Hepatocyte (in vitro differentiated cells): ENCODE measurements at places on chromosomes 5 and 9.

GRCh38 chr9:76359365-76359764 lies 34.9 kb downstream of the RFK start:
- DNase-seq, result no peak

GRCh38 chr5:135124128-135124527 lies 90.1 kb upstream of the PITX1 start:
- no peak for DNase-seq

DNA sequence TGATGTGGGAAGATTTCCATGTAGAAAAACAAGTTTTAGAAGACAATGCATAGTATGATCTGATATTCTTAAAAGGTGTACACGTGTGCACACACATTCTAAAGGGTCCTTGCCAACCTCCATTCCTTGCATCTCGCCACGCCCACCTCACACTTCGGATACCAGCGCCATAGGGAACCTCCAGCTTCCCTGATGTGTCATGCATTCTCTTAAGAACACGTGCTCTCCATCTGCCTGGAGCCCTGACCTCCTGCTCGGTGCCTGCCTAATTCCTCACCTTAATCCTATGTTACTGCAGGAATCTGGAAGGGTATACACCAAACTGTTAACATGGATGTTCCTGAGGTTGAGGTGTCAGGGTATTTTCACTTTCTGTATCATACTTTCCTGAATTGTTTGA lies 63.1 kb downstream of the PTCD2 start:
- no peak for DNase-seq

DNA sequence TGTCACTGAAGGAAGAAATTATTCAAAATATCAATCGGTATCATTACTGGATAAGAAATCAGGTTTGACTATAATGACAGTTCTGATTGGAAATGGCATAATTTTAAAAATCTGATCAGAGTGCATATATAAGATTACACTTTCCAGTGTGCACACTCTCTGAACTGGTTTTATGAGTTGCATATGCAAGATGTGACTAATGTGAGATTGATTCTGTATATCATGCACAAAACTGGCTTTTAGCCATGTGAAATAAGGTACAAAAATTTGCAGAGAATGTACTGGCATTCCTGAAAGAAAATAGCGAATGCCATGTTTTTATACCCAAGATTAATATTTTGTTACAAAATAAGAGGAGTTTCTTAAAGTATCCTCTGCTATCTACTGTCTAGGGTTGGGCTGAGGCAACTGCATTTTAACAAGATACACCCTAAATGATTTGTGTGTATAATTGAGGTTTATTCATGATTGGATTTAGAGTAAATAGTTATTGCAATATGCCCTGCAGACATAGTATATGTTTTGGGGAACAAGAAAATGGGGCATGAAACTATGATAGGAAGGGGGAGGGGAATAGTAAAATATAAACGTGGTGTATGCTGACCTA lies 70.7 kb downstream of the LNPEP start:
- no peak for DNase-seq

DNA sequence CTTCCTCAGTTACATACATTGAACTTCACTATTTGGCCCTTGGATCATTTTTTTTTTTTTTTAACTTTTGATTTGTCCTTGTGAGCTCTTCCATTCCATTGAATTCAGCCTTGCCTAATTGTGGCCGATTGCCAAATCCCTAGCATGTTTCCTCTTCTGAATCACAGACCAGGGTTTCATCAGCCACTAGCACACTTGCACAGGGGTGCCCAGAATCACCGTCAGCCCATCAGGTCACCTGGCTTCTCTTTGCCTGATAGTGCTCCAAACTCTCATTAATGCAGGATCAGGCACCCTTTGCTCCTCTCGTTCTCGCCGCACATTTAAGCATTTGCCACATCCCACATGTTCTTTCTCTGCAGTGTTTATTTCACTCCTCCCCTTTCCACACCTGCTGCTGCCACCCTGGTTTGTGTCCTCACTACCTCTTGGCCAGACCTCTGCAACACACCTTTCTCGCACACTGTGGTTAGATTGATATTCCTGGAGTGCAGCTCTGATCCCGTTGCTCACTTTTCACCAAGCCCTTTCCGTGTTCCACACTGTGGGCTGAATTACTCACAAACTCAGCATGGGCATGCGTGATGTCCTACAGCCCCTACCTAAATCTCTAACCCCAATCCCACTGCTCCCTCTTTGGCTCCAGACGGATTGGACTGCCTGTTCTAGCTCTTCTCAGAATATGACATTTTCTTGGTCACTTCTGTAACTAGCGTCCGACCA lies 9.8 kb downstream of the PIK3R1 start:
- DNase-seq, result peak; percentile 42

- DNase-seq, result no peak
Measured at GRCh38 chr9:69805962-69806515, 14.6 kb upstream of the CFAP95 start.

DNA sequence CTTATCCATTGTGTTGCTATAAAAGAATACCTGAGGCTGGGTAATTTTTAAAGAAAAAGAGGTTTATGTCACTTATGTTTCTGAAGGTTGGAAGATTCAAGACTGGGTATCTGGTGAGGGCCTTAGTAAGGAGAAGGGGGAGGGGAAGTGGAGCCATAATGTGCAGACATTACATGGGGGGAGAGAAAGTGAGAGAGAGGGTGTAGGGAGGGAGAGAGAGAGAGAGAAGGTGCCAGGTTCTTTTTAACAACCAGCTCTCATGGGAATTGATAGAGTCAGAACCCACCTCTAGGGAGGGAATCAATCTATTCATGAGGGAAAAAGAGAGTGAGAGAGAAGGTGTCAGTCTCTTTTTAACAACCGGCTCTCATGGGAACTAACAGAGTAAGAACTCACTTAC lies 29.5 kb downstream of the SPEF2 start:
- no peak for DNase-seq

DNA sequence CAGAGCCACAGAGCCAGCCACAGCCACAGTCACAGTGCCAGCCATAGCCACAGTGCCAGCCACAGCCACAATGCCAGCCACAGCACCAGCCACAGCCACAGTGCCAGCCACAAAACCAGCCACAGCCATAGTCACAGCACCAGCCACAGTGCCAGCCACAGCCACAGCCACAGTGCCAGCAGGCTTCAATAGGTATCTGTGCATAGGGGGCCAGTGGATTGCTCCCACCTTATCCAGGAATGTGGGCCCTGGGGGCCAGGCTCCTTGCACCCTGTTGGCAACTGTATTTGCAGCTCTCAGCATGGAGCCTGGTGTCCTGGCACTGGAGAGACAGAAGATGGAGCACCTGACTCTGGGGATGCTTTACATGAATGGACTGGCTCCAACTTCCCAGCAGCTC lies 111.7 kb upstream of the IRX2 start:
- DNase-seq, result no peak

GRCh38 chr9:91481972-91482371 lies 58.3 kb upstream of the NFIL3 start:
- no peak for DNase-seq

DNA sequence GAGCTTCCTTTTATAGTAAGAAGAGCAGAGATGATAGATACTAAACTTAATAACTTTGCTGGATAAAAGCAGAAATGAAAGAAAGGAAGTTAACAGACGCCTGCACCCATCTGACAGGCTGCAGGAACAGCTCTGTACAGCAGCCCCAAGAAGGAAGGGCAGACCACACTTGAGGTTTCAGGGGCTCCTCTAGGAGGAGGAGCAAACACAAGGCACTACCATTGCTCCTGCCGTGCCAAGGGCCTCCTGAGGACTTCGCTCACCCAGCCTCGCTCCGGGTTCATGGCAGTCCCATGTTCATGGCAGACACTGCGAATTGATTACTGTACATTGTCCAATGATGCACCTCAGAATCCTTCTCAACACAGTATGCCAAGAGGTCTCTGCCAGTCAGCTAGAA lies 85.1 kb downstream of the AMBP start:
- no peak for DNase-seq

- DNase-seq, result no peak
Measured at GRCh38 chr9:70566751-70567150, 152.3 kb upstream of the KLF9 start.

DNA sequence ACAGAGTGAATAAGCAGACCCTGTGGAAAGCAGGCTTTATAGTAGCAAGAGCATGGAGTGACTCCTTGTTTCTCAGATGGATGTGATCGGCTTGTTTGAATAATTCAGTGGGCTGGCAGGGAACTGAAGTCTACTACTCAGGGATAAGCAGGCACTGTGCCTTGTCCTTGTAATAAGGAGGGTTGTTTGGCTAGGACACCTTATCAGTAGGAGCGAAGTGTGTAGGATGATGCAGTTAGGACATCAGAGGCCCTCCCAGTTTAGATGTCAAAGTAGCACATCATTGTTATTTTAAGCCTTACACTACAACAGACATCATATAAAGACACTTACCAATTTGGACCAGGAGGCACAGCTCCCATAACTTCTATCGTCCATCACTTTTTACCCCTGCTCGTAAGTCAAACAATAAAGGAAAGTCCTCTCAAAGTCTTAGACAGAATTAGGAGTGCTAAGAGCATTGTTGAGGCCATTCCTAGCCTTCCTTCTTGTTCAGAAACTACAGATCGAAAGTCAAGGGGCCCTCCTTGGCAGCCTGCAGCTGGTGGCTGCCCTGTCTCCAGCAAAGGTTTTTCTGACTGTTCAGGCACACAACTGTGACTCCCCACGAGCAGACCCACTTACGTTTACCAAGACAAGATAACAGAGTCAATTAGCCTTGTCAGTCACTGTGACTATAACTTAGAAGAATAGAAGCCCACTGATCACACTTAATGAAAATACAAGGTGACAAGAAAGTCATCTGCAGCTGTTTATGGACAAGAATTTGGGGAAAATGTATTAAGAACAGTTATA lies 218.6 kb downstream of the SNX18 start:
- no peak for DNase-seq

- no peak for DNase-seq
Measured at GRCh38 chr5:143274952-143275351, 128.5 kb downstream of the NR3C1 start.

GRCh38 chr5:36180556-36181350 lies 28.8 kb downstream of the SKP2 start:
- DNase-seq, result no peak

GRCh38 chr5:125592856-125593255 lies 830.4 kb upstream of the GRAMD2B start:
- no peak for DNase-seq

GRCh38 chr5:140042643-140043507 lies at the start of gene NRG2:
Gene NRG2 (minus strand): TSS chr5:140043299.
- DNase-seq, result peak; percentile 62

GRCh38 chr5:78518365-78519197 lies 130.0 kb downstream of the LHFPL2 start:
- DNase-seq, result peak; percentile 86

GRCh38 chr9:33113799-33114547 lies 37.5 kb upstream of the SMU1 start:
- no peak for DNase-seq

- no peak for DNase-seq
Measured at GRCh38 chr5:172549696-172550095, 91.4 kb upstream of the NEURL1B start.

DNA sequence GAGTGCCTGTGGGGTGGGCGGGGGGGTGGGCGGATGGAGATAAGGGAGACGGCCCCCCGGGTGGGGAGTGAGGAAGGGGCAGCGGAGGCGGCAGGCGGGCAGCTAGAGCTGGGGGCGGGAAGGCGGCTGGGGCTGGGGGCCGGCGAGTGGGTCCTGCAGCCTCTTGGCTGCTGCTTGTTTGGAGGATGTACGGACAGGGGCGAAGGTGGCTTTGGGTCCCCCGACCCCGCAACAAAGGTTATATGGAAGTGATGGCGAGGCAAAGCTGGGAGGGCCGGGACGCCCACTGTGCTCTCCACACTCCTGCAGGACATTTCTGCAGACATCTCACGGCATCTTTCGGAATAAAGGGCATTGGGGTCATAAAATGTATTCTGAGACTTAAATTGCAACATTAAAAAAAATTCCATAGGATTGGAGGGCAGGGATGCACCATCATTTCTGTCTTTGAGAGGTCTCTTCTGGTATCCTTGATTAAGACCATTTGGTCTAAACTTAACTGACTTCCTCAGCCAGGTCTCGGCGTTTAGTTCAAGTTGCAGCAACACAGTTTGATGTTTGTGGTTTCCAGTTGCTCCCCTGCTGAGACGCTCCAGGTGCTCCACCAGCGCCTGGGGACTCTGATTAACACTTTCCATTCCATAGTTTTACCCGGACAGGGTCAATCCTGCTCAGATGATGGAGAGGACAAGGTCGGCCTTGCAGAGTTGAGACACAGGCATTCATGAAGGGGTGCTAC lies 101.6 kb upstream of the SSBP2 start:
- DNase-seq, result peak; percentile 22

DNA sequence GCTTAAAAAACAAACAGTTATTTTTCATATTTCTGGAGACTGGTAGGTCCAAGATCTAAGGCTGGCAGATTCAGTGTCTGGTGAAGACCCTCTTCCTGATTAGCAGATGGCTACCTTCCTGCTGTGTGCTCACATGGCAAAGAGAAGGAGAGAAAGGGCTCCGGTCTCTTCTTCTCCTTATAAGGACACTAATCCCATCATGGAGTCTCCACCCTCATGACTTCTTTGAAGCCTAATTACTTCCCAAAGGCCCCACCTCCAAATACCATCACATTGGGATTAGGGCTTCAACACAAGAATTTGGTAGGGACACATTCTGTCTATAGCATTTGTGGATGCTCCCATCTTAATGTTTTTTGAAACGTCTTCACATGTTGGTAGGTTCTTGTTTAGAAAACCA lies 391.1 kb downstream of the TMEM161B start:
- DNase-seq, result no peak

GRCh38 chr5:13780081-13780480 lies 164.4 kb downstream of the DNAH5 start:
- DNase-seq, result no peak

DNA sequence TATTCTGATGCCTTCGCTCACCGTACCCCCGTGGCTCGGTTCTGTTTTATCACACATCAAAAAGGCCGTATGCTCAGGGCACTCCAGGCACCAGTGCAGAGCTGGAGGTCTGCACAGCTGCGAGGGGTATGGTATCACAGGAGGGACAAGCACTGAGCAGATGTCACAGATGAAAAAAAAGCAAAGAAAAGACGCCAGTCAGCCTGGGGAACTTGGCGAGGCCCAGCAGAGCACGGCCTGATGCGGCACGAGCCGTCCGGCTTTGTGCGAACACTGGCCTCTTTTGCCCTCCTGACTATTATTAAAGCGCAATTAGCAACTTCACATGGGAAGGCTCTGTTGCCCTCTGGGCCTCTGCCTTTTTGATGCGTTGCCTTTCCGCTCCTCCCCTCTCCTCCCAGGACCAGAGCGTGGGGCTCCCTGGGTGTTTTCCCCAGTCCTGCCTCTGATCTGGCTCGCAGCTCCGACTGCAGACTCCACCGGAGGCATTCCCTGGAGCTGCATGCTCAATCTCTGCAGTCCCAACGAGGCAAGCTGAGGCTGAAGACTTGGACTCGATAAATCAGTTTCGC lies 44.4 kb downstream of the AK8 start:
- DNase-seq, result no peak

- DNase-seq, result no peak
Measured at GRCh38 chr9:133202688-133203453, 6.2 kb downstream of the OBP2B start.

- no peak for DNase-seq
Measured at GRCh38 chr5:36691696-36692371, 85.4 kb downstream of the SLC1A3 start.

GRCh38 chr9:128416432-128417019 lies 4.1 kb upstream of the CERCAM start:
- DNase-seq, result no peak
